SJSA1 (cell line): ENCODE measurements at places on chromosomes 6 and 20. TPM values are rescaled to one million over a fixed set of nuclear protein-coding genes. Genes with fewer than 3 reads are reported as not detected.

Gene TMC2
- total RNA-seq = not detected in 2 replicates

Gene KCNQ5
- total RNA-seq = 0.38 and 0.97 TPM in 2 replicates

Gene SPAG4
- total RNA-seq = 0.87 TPM in 1 of 2 replicates, not detected in the other

Gene BMP5
- total RNA-seq = 1.6 TPM in 2 replicates

Gene ROMO1
- 288 and 554 TPM in 2 replicates for total RNA-seq

Gene LCA5
- 10.1 and 10.2 TPM in 2 replicates for total RNA-seq

Gene PBX2
- total RNA-seq = 11.8 and 13.2 TPM in 2 replicates

Gene TRERF1
- total RNA-seq = 3.0 and 3.6 TPM in 2 replicates

Gene RPS21
- 1,057 and 1,367 TPM in 2 replicates for total RNA-seq

GRCh38 chr6:48714250-48714649, 603.3 kb upstream of the PTCHD4 start:
- DNase-seq = no peak

GRCh38 chr6:159434410-159434809, 258.6 kb downstream of the SOD2 start:
- no peak for DNase-seq

DNA sequence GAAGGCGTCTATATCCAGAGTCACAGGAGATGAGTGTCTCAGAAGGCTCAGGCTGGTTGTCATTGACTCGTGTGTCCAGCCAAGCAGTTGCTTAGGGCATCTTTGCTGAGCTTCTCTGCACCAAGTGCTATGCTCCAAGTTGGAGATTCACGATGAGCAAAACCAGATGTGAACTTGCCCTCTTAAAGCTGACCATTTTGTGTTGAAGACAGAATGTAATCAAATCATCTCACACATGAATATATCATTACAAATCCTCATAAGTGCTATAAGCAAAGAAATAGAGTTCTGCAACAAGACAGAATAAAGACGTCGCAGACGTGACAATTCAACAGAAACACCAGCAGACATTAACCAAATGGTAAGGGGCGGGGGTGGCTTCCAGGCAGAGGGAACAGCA, 103.9 kb downstream of the ALDH8A1 start:
- no peak for DNase-seq

DNA sequence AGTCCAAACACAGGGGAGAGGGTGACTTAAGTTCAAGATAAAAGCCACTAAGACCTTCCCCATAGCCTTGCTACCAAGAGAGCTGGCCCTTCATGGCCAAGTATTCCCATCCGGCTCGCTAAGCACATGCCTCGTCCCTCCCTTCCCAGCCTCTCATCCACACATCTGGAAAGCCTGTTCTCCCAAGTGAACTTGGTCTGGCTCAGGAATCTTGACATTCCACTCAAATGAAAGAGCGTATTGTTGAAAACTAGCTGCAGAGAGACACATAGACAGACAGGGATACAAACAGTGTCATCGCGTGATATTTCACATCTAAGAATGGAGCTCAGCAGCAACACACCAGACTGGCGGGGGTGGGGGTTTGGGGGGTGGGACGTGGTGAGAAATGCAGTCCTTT, 182.8 kb upstream of the FOXQ1 start:
- no peak for DNase-seq

GRCh38 chr6:99613409-99613704, 6.7 kb downstream of the PRDM13 start:
- no peak for DNase-seq

DNA sequence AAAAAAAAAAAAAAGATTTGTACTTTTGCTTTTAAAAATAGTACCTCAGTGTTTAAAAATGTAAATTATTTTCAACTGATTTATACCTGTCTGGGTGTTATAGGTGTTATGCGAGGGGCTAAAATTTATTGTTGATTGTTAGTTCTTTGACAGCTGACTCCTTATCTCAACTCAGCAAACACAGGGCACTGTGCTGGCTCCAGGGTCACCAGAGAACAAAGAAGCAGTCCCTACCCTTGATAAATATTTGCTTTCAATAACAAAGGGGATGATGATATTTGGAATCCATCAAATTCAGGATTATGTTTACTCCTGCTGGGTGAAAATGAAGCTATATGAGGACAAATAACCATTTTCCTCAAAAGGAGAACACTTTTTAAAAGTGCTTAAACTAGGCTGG, 34.2 kb upstream of the KAT14 start:
- DNase-seq = no peak

DNA sequence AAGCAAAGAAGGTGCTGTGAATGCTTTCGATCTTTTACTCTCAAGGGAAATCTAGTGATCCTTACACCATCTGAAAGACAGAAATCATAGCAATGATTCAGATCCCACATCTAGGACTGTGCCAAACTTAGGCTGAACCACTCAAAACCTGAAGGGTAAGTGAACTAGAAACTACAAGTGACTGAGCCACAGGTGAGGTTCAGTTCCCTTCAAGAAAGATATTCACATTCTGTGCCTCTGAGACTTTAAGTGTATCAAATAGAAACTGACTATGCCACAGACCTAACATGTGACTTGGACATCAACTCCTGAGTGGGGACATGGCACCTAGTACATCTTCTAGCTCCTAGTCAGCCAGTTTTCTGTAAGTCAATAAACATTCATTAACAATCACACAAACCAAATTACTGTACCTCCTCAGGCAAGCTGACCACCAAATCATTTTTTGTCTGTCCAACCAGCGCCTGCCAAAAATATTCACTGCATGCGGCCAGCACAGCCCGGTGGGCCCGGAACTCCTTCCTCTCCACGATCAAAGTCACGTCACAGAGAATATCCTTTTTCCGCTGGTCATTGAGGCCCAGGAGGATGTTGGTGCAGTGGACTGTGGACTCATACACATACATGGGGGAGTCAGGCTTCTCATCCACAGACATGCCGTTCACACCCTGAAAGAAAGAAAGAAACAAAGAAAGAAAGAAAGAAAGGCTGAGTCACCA, 114.1 kb downstream of the GJA10 start:
- no peak for DNase-seq

- DNase-seq = peak; percentile 86
These were observed 2.2 kb downstream of the QKI start for GRCh38 chr6:163416557-163417253.

DNA sequence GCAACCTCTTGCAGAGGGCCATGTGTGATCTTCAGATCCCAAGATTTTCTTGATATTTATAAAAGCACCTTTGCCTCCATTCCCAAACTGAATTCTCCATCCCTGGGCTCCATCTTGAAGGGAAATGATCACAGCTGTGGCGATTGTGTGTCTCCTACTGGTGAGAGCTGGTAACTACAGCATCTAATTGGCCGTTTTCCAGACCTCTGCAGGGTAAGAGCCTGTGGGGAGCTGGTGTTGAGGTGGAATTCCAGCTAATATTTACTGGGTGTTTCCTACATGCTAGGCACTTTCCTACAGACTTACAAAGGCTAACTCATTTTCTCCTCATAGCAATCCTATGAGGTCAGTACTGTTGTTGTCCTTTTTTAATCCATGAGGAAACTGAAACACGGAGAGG, 59.2 kb upstream of the FNDC1 start:
- DNase-seq = peak; percentile 63

GRCh38 chr6:101845621-101846020, 452.1 kb downstream of the GRIK2 start:
- DNase-seq = no peak

GRCh38 chr6:123240626-123241025, 244.6 kb downstream of the CLVS2 start:
- DNase-seq = no peak

DNA sequence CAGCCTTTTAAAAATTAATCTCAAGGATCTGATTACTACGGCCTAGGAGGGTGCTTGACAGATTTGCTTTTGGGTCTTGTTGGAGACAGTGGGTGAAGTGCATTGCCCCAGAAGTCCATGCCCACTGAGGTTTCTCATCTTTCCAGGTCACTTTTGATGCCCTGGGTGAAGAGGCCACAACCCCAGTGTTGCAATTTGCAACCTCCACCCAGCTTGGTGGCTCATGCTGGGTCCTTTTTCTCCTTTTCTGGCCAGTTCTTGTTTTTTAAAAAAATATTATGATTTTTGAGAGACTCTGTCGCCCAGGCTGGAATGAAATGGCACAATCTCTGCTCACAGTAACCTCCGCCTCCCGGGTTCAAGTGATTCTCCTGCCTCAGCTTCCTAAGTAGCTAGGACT, 9.4 kb downstream of the STX11 start:
- no peak for DNase-seq

GRCh38 chr6:118319894-118320649, 228.0 kb upstream of the PLN start:
- no peak for DNase-seq

- no peak for DNase-seq
These were observed 32.1 kb upstream of the SIRPG start for GRCh38 chr20:1689721-1690120.

GRCh38 chr20:25058051-25058846, at the start of gene ACSS1:
Gene ACSS1 (minus strand): TSS chr20:25058139. CDS start chr20:25058102, 37 bp downstream.
- no peak for DNase-seq

DNA sequence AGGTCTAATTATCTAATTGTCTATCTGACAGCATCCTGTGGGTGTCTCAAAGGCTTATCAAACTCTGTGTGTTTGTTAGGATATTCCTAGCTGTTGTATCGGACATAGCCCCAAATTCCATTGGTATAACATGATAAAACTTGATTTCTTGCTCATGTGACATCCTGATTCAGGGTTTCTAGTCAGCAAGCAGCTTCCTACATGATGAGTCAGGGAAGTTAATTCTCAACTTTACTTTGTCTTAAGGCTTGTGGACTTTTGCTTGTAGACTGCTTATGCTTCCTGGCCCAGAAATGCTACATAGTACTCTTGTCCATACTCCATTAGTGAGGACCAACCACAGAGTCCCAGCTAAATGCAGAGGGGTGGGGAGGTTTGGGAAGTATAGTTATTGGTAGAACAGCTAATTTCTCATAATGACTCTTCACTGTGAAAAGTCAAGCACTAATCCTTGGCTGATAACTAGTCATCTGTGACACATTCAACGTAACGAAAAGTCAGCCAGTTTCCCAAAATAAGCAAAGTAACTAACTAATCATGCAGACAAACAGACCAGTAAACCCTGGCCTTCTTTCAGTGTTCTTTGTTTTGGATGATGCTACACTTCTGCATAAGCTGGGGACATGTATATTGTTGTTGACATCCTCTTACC, 25.8 kb downstream of the NKAIN2 start:
- no peak for DNase-seq

- DNase-seq = no peak
These were observed 84.5 kb downstream of the PSMG4 start for GRCh38 chr6:3343089-3343883.

- no peak for DNase-seq
These were observed 2.1 kb upstream of the HIVEP1 start for GRCh38 chr6:12009876-12010634.

- DNase-seq = no peak
These were observed 101.0 kb upstream of the HDGFL1 start for GRCh38 chr6:22468256-22468965.

DNA sequence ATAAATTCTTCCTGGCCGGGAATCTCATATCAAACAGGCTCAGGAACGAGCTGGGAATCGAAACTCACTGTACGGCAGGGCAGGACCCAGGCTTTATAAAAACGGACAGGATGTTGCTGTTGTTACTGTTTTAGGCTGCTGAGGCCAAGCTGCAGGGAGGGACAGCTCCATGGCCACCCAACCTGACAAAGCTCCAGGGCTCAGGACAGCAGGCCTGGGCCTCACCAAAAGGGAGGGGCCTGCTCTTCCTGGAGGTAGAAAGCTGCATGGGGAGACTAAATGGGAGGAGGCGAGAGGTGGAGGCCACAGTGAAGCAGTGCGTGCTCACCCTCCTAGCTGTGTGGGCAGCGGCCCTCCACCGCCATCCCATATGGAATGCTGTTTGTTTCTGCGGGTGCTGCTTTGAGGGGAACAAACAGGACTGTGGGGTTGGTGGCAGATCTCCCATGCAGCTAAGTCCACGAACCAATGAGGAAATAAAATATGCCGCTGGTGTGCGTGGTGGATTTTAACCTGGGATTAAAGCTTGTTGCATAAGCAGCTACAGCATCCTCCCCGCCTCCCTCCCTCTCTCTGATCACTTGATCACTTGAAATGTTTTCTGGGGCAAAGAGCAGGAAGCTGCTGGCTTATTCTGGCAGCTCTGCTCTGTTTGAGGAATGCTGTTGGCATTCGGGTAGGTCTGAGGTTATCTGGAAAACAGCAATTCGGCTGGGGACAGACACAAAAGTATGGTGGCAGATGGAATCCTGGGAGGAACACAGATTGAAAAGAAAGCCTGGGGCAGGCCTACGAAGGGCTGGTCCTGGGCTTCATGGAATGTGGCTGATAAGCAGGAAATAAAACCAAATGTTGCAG, 2.4 kb upstream of the ZMYND8 start:
- peak; percentile 90 for DNase-seq

GRCh38 chr6:130046671-130047070, 28.3 kb downstream of the L3MBTL3 start:
- DNase-seq = no peak

DNA sequence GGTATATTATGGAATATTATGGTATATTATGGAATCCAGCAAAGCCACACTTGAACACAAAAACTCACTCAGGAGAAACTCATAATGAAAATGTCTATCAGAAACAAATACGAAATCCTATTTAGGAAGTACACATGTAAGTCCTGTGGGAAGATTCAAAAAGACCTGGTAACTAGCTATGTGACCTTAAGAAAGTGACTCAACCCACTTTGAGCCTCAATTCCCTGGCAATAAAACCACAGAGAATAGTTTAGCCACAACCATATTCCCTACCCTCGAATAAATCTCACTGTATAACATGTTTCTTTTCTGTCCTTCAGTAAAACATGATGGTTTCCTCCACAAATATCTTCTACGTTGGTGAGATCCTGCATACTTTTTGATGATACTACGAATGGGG, 56.4 kb downstream of the ZMYND8 start:
- DNase-seq = no peak

- no peak for DNase-seq
These were observed 10.7 kb downstream of the MYLIP start for GRCh38 chr6:16139556-16139955.

GRCh38 chr6:9361749-9362148, 926.4 kb upstream of the SLC35B3 start:
- DNase-seq = no peak

DNA sequence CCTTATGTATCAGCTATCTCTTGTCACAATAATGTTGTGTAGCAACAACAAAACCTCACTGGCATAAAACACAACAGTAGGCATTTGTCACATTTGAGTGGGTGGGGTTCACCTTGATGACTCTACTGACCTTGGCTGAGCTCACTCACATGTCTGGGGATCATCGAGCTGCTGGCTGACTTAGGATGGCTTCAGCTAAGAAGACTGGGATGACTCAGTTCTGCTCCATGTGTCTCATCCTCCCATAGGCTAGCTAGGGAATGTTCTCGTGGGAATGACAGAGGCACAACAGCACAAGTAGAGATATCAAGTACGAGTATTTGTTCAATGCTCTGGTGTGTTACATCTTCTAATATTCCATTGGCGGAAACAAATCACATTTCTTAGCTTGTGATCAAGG, 167.9 kb downstream of the PLCB1 start:
- DNase-seq = no peak

DNA sequence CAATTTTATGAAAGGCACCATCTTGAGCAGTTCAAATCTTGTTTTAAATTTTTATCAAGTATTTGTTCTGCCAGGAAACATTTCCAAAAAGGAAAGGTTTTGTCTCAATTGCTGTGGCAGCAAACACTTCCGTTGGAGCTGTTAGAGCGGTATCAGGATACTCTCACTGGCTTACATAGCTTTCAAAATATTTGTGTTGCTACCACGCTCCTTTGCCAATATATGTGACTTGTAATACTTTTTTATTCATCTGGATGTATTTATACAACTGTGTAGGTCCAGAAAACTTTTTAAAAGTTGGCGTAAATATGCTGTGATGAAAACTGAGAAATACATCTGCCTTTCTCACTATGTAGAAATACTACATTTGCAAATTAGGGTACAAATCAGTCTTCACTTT, 37.8 kb upstream of the NHSL1 start:
- no peak for DNase-seq
